ENCODE measurements at places on chromosomes 1 and 21. TPM values are rescaled to one million over a fixed set of nuclear protein-coding genes. Genes with fewer than 3 reads are reported as not detected.

GRCh38 chr1:52572387-52572786 is 19.5 kb upstream of the TUT4 start:
- DNase-seq: no peak

The SERPINC1 gene
- 0.62 TPM for total RNA-seq

The SYNC gene
- total RNA-seq: 0.62 TPM

DNA sequence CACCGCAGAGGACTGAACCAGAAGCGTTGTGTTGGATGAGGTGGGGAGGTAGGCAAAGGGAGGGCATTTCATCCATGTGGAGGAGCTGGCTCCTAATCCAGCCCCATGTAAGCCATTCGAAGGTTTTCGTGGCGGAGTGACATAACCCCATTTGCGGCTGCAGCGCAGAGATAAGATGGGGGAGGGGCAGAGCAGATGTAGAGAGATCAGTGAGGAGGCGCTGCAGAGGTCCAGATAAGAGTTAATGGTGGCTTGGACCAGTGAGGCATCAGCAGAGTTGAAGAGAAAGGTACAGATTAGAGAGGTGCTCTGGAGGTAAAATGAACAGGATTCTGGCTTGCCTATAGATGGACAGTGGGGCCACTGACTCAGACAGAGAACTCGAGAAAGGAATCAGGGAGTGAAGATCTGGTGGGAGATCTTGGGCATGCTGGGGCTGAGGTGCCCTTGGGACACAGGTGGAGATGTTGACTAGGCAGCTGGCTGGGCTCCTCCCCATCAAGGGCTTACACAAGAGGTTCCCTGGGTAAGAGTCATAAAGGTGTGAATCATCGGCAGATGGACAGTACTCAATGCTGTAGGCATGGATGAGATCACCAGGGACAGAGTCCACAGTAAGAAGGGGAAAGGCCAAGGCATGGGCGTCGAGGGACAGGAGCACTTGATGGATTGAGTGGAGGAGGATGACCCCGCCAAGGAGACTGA is 7.8 kb upstream of the PTPRF start:
- peak; percentile 96 for DNase-seq

DNA sequence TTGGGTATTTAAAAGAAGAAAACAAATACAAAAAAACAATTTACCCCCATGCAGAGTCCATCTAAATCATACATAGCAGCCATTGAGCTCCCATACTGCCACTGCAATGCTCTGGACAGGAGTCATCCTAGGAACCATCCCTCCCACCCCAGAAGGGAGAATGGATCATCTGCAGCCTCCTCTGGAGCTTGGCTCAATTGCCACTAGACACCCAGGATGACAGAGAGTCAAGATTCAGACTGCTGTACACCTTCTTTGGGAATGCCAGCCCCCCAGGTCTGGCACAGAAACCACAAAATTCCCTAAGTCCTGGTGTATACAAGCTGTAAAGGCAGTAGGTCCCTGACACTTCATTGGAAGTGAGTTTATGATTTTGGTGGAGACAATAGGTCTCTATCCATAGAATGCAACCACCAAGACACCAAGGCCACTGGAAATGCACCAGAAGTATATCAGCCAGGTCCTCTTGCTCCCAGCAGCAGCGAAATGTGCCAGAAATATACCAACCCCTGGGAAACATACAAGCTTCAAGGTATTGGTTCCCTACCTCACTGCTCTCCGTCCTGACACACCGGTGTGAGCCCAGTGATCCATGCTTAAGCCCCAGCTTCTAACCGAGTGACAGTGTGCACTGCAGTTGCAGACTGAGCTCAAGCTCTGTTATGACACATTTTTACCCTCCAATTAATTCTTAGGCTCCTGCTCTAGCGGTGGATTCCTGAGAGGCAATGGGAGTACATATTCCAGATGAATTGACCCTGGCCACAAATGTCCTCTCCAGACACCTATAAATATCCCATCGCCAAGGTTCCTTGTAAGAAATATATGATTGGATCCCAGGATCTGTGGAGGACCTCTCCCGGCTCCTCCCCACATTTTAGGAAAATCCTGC is 4.4 kb downstream of the TAL1 start:
- DNase-seq: no peak

The KLF17 gene
- not detected for total RNA-seq

DNA sequence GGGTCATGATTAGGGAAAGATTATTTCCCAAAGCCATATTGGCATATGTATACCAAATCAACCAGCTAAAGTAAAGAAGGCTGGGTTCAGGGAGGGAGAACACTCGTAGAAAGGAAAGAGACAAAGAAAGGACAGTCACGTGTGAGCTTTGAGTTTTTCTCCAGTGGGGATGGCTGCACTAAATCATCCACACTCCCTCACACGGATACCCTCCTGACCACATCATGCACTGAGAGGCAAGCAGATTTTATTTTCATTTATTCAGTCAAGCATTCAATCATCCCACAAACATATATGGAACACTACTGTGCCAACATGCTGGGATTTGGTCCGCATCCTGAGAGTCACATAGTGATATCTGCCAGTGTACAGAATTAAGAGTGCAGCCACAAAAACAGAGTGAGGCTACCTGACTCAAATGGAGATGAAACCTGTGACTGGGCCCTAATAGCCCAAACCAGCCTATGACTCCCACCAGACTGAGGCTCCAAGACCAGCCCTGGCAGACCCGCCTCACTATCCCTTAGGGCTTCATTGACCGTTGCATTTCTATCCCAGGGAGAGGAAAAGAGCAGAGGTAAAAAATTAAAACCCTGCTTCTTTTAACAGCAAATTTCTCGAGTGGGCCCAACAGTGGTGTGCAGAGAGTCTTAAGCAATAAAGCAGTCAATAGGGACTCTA is 155.9 kb downstream of the BARHL2 start:
- no peak for DNase-seq

The ATP1A2 gene
- 0.09 TPM for total RNA-seq

DNA sequence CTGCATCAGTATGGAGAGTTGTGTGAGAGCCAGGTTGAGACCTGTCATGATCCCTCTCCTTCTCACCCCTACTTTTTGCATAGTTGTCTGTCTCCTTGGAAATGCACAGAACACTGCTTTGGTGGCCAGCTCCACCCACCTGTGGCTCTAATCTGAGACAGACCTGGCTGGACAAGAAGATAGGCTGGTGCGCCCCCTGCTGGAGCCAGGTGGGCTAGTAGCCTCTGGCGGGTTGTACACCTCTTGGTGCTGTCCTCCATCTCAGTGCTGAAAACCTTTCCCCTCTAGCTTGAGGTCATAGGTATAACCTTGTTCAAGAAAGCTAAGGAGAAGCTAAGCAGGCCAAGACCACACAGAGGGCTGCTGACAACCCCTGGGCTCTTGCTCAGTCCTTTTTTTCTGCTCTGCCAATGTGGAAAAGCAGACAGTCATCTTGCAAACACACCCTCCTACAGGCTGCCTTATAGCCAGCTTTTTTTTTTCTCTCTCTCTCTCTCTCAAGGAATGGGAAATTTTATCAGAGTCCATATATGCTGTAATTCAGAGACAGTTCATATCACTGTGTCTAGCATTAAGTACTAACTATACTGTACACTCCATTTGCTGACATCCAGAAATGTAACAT is 58.8 kb upstream of the SPATA6 start:
- DNase-seq: peak; percentile 90

DNA sequence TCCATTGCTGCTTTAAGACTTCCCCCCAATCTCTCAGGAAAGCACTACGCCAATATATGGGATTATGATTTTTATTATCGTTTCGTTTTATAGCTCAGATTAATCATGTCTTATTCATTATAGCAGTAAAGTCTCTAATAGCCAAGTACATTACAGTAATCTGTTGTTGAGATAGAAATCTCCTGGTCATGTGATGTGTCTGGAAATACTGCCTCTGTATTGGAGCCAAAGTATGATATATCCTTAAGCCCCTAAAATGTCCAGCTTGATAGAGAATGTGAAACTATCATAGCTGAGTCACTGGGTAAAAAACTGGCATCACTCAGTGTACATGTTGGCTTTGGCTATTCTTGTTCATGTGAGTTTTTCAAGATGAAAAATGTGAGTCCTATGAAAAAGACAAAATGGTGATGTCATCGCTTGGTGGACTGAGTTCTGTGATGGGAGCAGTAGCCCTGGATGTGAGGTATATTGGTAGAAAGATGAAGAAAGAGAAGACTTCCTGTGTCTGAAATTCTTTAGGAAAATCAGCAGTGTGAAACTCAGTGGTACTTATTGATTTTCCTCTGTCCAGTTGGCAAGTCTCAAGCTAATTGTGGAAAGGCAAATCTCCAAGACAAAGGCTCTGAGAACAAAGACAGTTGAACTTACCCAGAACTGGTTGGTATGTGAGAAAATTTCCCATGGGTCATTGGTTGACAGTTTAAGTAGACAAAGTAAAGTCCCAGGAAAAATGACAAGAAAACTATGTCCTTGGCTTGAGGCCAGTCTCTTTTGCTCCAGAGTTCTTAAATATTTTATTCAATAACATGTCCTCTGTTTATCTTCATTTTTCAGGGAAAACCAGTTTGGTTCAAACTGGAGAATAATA is 76.2 kb downstream of the BRINP2 start:
- DNase-seq: no peak

GRCh38 chr1:184626076-184627006 is 128.3 kb downstream of the EDEM3 start:
- no peak for DNase-seq

GRCh38 chr1:64116537-64116936 is 86.9 kb upstream of the UBE2U start:
- DNase-seq: no peak

The DSCAM gene
- not detected for total RNA-seq

DNA sequence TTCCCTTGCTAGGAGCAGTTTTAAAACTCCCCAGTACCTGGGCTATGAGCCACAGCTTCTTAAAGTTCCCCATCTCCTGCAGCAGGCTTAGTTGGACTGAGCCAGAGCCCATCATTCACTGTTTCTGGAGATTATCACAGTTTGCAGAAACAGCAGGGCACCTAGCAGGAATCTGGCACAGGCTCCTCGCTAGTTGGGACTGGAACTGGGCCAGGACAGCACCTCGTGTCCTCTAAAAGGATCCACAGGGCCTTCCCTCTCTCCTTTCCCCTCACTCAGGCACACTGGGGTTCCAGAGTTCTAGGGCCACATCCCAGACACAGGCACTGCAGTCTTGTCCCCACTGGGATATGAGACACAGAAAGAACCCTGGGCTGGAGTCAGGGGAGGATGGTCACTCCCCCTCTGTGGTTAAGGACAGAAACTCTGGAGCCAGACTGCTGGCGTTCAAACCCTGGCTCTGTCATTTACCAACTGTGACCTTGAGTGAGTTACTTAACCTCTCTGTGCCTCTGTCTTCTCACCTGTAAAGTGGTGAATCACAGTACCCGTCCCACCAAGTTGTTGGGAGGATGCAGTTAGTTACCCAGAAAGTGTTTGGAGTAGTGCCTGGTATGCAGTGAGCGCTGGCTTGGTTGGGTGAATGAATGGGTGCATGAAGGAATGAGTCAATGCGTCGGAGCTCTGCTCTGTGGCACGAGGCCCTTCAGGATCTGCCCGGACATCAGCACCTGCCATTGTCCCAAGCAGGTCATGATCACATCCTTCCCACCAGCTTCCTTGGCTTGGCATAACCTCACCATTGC is 18.8 kb upstream of the ECE1 start:
- no peak for DNase-seq

DNA sequence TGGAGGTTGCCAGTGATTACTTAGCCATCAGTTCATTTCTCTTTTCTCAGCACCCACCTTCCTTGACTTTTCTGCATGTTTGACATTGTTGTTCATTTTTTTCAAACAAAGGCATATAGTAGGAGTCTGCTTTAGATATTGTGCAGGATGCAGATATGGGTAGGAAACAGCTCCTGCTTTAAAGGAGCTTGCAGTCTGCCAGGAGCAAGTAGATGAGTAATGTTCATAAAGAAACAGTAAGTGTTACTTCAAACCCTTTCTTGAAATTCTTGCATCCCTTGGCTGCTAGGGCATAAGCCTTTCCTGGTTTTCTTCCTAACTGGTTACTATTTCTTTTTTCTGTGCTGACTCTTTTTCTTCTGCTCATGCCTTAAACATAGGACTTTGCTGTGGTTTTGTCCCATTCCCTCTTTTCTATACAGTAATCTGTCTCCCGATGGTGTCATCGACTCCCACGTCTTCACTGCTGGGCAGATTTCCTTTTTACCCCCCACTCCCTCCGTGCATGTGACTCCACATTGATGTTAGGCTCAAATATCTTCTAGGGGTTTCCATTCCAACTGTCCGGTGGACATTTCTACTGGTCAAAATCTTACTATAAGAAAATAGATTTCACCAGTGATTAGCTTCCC is 20.4 kb downstream of the PTGFRN start:
- DNase-seq: no peak

DNA sequence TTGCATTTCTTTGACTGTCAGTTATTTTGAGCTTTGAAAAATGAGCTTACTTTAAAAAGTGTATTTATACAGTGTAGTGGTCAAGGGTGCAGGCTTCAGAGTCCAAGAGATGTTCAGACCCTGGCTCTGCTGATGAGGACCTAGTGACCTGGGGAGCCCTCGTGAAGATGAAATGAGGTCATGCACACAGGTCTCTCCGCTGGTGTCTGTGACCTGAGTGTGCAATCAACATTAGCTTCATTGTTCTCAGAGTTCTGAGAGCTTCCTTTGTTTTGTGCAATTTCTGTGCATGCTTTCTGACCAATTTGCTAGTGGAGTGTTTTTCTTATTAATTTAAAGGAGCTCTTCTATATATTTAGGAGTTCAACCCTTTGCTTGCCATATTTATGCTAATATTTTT is 71.3 kb downstream of the RIPK4 start:
- no peak for DNase-seq

- no peak for DNase-seq
Observed at GRCh38 chr1:219476716-219477115, 136.2 kb downstream of the ZC3H11B start.

- DNase-seq: no peak
Observed at GRCh38 chr1:207389728-207390464, 64.2 kb upstream of the CR2 start.

Measured in K562 (cell line).